ENCODE measurements at places on chromosomes 6 and 20.
A peak's percentile ranks its signal among the peaks of the same experiment; 100 is the strongest.

DNA sequence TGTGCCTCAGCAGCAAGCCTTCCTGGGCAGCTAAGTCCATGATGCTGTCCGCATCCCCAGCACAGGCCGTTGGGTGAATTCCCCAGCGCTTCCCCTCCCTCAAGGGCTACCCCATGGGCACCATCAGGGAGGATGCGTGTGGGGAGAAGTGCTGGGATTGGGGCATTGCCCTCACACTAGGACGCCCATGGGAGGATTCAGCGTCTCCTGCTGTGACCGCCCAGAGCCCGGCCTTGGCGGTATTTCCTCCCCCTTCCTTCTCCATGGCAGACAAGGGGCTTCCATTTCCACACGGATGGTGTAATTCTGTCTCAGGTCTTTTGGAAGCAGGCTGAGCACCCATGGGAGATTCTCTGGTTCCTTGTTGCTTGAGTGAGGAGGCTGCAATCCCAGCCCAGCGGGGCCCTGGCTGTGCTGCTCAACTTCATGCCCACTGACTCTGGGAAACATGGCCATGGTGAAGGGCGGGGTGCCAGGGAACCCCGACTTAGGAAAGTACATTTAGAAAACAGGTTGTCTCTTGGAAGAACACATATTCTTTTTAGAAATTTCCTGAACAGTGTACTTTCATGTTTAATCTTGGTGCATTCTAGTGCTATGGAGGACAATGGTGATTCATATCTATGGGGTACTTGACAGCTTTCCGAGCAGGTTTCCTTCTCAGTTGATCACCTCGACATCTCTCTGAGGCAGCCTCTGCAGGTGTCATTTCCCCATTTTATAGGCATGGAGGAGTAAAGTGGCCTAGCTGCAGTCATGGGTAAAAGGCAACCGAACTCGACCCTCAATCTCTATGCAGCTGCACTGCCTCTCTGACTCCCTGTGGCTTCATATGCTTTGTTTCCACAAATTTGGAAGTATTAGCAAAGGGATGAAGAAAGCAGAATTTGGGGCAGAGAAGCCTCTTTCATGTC, 178.2 kb upstream of the CST7 start:
- DNase-seq, result no peak

DNA sequence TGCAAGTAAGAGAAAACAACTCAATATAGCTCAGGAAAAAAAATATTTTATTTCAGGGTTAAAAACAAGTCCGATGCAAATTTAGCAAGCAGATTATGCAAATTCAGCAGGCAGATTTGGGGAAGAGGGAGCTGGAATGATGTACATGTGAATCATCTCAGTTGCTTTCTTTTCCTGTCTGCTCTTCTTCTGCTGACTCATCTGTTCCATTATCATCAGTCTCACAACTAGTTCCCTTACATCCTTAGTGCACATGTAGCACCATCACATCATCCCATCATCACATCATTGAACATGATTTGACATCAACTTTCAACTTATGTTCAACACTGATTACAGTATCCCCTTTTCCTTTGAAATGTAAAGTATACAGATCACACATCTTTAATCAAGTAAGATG, 11.5 kb upstream of the DEFB113 start:
- peak; percentile 1 for DNase-seq

- peak; percentile 33 for DNase-seq
Measured at GRCh38 chr20:24917797-24918578, 31.1 kb upstream of the CST7 start.

DNA sequence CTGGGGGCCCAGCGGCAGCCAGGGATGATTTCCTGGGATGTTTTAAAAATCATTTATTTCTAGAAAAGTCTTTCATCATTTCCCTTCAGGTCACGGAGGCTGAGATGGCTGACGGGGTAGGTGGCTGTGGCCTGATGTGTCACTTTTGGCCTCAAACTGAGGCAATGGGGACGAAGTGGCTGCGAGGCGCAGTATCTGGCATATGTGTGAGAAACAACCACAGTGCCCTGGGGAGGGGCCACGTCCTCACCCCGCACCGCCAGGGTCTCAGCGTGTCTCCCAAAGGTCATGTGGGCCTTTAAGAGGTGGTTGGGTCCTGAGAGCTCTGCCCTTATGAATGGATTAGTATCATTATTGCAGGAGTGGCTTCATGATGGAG, 120.0 kb downstream of the CEBPB start:
- DNase-seq, result no peak

DNA sequence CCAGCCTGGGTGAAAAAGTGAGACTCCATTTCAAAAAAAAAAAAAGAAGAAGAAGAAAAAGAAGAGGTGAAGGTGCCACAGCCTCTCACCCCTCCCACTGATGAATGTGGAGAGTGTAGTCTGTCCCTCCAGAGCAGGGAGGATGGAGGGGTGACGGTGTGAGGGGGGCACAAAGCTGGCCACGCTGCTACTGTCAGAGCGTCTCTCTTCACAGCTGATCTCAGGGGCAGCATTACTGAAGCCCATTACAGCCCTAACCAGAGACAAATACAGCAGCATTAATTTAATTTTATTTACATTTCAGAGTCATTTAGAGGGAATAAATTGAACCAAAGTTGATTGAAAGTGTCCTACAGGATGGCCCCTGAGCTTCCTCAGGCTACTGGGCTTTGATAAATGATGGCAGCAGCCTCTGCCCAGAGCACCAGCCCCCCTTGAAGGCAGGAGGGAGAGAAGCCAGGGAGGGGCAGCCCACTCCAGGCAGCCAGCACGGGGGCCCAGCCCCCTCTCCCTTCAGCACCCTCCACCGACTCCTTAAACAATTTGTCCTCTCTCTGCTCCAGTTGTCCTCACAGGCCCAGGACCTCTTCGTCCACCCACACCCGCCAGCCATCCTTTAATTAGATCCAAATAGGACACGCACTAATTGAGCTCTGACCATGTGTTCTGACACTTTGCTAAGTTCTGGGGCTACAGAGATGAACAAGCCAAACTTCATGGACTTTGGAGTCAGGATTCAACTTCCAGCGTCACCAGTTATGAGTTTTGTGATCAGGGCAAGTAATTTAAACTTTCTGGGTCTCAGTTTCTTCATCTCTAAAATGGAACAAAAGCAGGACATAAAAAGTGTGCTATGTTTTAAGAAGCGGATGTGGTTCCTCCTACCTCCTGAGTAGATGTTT, 18.6 kb upstream of the ZFAND3 start:
- DNase-seq, result no peak

DNA sequence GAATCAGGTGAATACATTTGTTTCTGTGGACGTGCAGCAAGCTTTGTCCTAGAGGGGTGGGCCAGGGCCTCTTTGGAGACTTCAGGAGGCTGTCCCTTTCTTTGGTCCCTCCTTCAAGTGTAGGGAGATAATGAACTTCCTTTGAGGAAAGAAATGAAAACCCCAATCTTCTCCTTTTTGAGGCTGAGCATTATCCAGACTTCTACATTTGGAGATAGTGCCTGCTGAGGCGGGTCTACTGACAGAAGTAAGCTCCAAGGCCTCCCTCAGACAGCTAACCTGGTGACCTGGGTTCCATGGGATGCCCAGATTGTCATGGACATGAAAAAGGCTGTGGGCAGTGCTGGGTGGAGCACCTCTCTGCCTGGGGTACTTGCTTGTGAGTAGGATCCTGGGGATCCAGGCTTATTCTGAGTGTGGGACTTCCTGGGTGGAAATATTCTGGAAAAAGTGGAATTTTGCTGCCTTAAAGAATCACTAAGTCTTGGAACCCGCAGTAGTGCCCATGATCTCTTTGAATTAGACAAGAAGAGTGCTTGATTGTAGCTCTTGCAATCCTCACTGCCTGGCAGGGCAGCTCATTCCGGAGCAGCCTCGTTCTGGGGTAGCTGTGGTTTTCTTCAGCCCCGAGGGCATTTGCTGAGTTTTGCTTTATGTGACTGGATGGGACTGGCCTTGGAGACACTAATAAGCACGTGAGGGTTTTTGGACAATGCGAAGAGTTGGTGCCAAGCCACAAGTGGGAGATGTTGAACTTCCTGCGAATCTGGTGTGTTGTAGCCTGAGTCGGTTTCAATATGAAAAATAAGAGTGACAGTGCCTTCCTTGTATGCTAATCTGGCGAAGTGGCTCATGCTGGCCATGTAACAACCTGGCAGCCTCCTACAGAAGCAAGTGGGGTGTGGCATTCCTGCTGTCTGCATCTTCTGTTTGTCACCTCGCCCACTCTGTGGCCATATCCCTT, 28.1 kb downstream of the SNRNP48 start:
- peak; percentile 98 for DNase-seq

Measured in mammary epithelial cell (primary cell).